Fibroblast of the aortic adventitia (primary cell): ENCODE measurements at places on chromosomes 6 and 20. TPM values are rescaled to one million over a fixed set of nuclear protein-coding genes. Genes with fewer than 3 reads are reported as not detected.

- DNase-seq = no peak
Observed at GRCh38 chr6:15534974-15535373, 127.9 kb downstream of the DTNBP1 start.

GRCh38 chr6:23826572-23826971 lies 299.4 kb upstream of the NRSN1 start:
- no peak for DNase-seq

PDE7B gene
- total RNA-seq = 11.8 and 23.9 TPM in 2 replicates

TCF15 gene
- total RNA-seq = not detected in 2 replicates

DNA sequence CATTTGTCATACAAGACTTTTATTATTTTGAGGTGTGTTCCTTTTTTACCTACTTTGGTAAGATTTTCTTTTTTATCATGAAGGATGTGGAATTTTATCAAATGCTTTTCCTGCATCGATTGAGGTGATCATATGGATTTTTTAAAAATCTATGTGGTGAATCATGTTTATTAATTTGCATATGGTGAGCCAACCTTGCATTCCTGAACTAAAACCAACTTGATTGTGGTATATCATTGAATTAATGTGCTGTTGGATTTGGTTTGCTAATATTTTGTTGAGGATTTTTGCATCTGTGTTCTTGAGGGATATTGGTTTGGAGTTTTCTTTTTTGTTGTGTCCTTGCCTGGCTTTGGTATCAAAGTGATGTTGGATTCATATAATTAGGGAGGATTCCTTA lies 848.1 kb upstream of the EYS start:
- no peak for DNase-seq
